ENCODE measurements at places on chromosomes 11 and 22. TPM values are rescaled to one million over a fixed set of nuclear protein-coding genes. Genes with fewer than 3 reads are reported as not detected.

Gene PAX6
- total RNA-seq, result 0.07 TPM

DNA sequence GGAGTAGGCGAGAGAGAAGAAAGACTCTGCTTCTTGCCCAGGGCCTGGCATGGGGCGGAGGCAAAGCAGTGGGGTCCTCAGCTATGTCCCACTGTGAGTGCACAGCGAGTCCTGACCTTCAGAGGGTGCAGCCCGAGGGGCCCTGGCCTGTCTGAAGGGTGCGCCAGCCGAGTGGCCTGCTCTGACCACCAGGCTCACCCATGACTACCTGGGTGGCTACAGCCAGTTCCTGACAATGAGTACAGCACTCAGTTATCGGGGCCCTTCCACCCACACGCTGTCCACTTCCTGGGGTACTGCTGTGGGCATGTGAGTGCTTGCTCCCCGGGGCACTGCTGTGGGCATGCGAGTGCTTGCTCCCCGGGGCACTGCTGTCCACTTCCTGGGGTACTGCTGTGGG, 74.1 kb upstream of the B3GAT1 start:
- DNase-seq, result no peak

DNA sequence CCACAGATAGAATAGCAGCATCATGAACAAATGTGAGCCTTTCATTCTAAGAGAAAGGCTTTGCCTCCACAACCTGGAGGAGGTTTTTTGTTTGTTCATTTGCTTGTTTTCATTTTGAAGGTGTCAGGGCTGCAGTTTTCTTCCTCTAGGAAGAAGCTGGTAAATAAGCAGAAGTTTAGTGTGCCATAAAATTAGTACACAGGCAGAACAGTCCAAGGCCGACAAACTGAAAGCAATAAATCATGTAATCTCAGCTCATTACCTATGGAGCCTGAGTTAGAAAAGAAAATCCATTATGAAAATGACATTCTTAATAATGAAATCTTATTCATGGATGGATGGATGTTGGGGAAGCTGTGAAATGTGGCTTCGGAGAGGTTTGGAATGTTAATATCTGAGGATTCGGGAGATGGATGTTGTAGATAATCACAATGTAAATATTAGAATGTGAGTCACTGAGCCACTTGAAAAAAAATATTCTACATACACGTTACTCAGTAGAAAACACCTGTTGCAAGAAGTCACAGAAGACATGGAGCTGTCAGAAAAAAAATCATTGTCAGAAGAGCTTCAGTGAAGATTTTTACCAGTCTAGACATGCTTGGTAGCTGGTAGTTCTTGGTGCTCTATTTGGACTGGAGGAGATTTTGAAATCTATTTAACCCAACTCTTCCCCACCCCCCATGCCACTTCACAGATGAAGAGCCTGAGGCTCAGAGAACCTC, 15.0 kb upstream of the ZDHHC13 start:
- no peak for DNase-seq

DNA sequence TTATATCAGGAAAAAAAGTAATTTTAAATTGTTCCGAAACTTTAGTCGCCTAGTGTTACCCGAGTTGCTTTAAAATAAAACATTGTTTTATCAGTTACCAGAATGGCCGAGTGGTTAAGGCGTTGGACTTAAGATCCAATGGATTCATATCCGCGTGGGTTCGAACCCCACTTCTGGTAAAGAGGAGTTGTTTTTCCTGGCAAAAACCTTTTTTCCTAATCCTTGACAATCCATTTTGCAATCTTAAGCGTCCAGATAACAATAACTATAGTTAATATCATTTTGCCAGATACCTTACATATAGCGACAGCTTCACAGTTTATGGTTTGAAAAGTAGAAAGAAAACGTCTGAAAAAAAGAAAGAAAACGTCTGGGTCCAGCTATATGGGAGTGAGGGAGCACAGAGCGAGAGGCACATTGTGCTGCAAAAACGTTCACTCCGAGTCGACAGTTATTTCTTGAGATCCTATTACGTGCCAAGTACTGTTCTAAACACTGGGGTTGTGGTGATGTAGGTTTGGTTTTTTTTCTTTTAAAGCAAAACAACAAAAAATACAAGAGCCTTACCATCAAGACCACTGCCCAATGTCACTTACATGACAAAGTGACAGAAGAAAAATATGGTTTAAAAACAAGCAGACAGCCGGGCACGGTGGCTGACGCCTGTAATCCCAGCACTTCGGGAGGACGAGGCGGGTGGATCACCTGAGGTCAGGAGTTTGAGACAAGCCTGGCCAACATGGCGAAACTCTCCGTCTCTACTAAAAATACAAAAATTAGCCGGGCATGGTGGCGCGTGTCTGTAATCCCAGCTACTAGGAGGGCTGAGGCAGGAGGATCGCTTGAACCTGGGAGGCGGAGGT, 40.6 kb downstream of the OR4D9 start:
- peak; percentile 44 for DNase-seq

DNA sequence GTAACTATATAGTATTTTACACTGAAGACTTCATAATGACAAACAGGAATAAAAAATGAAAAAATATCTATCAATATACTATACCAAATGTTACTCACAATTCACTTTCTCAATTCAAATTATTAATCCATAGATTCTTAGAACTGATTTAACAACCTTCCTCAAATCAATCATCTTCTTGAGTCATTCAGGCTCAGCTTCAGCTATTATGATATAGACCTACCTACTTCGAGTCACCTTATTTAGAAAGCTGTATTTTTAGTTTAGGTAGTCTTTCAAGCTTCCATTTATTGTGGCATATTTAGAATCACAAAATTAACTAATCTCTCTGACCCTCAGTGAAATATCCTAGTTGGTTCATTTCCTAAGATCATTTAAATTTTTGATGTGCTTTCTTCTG, 8.2 kb downstream of the CREBZF start:
- no peak for DNase-seq

- no peak for DNase-seq
These were observed 54.2 kb upstream of the GRAMD1B start for GRCh38 chr11:123375832-123376231.

Gene CLMP
- 0.09 TPM for total RNA-seq

Gene CRYBA4
- not detected for total RNA-seq

DNA sequence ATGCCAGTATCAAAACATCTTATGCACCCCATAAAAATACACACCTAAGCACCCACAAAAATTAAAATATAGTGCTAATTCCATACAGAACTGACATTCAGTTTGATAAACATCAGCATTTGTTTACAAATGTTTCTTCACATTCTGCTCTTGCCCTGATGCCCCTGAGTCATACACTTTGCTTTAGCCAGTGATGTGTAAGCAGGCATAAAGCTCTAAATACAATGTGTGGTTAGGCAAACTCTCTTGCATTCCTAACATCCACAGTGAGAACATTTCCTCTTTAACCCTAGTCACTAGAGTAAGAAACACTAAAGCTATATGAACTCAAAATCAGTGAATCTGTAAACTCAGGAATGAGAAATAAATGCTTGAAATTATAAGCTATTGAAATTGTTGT, 1060.7 kb downstream of the FAM181B start:
- no peak for DNase-seq

DNA sequence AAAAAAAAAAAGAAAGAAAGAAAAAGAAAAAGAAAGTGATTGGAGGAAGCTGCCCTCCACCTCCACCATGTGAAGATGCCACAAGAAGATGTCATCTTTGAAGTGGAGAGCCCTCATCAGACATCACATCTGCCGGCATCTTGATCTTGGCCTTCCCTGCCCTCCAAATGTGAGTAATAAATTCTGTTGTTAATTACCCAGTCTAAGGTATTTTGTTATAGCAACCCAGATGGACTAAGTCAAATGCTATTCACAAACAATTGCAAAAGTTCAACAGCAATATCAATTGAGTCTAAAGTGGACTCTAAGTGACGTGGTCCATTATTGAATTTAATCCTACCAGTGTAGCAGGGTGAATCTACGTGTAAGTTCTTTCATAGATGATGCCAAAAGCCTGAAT, 55.9 kb upstream of the NUP160 start:
- no peak for DNase-seq

DNA sequence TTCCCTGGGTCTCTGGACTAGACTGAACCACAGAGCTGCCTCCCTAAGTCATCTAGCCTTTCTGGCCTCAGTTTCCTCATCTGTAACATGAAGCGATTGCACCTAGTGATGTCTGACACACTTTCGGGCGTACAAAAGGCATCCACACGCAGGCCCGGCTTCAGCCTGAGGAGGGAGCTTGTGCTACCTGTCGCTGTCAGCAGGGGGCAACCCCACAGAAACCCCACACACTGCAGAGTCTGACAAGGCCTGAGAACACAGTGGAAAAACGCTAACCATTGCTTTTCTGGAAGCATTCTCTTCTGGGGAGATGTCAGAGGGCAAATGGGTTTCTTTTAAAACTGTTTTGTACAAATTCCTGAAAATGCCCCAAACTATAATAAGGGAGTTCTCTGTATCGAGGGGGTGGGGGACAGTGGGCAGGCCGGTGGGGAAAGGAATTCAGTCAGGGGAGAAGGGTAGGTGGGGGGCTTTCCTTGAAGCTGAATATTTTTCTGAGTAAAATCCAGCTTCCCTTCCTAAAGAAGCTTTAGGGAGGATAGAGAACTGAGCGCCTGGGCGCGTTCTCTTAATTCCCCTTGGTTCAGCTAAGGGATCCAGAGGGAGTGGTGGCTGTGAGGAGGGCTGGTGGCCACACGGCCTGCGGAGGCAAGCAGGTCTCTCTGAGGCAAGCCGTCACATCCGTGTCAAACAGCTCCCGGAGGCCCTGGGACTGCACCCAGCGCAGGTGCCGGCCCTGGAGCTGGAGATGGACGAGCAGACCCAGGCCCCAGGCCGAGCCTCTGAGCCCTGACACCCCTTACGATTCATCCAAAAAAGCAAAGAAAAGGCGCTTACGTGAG, 533 bp downstream of the ELF5 start:
- DNase-seq, result peak; percentile 77

Gene ARAP1
- 76.6 TPM for total RNA-seq
